CD4-positive, alpha-beta T cell (primary cell): ENCODE measurements at places on chromosomes 13 and 19. TPM values are rescaled to one million over a fixed set of nuclear protein-coding genes. Genes with fewer than 3 reads are reported as not detected.

Gene RDH13
- 7.4 TPM for total RNA-seq

Gene SAMD1
- total RNA-seq, result 29.4 TPM

Gene SULT2A1
- not detected for total RNA-seq

Gene IRGC
- total RNA-seq, result not detected

Gene CEACAM3
- total RNA-seq, result not detected

Gene SH2D3A
- total RNA-seq, result 39.2 TPM

Gene SSC5D
- total RNA-seq, result 1.3 TPM

Gene DAZAP1
- total RNA-seq, result 133 TPM

Gene POSTN
- not detected for total RNA-seq

Gene PLPPR3
- total RNA-seq, result not detected

- DNase-seq, result no peak
Measured at GRCh38 chr13:32676242-32676641, 90.0 kb downstream of the PDS5B start.

- DNase-seq, result no peak
Measured at GRCh38 chr13:97749174-97749573, 204.3 kb upstream of the IPO5 start.

GRCh38 chr19:58037927-58038687 is 4.3 kb downstream of the ZSCAN1 start:
- DNase-seq, result no peak

DNA sequence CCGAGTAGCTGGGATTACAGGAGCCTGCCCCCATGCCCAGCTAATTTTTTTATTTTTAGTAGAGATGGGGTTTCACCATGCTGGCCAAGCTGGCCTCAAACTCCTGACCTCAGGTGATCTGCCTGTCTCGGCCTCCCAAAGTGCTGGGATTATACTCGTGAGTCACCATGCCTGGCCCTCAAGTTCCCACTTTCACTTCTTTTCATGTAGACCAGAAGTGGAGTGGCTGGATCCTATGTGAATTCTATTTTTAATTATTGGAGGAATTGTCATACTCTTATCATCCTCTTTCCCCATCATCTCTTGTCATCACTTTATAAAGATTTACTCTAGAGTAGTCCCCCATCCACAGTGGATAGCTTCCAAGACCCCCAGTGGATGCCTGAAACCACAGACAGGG is 12.8 kb upstream of the SIGLEC10 start:
- DNase-seq, result no peak

DNA sequence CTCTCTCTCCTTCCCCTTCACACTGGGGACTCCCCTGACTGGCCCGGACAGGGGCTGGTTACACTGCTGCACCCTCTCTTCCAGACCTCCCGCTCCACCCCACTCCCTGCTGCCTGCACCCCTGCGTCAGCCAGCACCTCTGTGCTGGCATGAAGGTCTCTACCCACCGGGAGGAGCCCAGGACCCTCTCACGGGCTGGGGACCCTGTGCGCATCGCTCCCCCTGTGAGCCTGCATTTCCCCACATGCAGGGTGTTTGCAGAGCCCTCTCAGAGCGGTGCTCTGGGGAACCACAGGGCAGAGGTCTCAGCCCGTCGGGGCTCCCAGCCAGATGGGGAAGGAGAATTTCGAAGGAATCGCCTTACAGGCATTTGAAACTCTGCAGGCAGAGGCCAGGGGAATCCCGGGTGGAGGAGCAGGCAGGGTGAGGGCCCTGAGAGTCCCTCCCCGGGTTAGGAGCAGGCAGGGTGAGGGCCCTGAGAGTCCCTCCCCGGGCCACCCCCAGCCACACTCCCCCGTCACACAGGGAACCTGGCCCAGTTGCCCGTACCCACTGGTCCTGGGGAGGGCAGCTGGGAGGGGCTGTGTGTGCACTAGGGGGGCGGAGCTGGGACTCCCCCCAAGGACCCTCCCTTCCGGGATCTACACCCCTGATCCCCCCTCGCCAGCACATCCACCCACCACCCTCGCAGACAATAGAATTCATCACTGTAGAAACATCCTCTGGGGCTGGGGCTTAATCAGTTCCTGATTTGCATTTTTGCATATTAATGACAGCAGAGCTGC is 16.3 kb upstream of the TCF3 start:
- no peak for DNase-seq

DNA sequence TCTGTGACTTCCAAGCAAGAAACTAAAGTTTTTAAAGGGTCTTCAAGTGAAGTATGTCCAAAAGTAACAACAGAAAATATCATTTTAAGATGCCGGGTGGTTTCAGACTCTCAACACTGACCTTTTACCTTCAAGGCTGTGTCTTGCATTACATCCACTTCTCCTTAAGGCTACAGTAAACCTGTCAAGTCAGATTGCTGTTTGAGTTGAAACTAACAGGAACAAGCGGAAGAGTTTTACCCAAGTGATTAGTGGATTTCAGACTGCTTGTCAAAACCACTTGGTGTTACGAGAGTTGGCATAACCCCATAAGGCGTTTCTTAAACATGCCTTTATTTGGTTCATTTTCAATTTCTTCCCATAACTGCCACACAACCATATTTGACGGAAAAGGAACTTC is 283.1 kb downstream of the DCT start:
- no peak for DNase-seq

DNA sequence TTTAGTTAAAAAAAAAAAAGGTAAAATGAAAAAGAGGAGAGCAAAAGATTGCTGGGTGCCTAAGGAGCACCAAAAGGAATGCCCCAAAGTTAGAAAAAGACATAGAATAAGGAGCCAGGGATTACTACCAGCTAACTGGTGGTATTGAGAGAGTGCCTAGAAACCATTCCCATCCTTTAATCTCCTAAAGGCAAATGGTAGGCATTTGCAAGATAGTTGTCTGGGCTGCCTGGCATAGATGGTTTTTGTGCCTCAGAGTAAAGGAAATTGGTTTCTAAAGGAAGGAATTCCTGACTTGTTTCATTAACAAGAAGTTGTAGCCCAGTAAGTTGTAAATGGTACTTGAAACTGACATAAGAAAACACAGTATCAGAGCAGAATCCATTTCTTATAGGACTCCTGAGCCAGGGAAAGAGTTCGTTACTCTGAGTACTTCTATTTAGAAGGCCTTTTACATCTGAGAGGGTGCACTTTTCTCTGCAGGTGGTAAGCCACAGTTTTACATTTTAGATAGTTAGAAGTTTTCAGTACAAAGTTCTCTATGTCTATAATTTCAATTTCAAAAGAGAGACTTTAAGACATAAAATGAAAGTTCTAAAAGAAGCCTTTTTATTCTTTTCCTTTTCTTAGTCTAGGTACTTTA is 92.6 kb downstream of the OLFM4 start:
- no peak for DNase-seq

DNA sequence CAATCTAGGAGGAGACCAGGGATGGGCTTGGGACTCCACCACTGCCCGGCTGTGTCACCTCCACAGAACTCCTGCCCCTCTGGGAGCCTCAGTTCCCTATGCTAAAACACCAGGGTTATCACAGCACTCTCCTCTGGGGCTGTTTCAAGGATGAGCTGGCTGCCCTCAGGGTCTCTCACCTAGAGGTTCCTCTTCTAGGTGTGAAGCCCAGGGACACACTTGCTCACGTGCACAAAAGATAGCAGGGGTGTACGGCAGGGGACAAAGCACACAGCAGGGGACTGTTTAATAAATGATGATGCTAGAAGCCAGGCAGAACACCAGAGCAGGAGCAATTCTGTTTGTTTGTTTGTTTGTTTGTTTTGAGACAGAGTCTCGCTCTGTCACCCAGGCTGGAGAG is 16.8 kb upstream of the LYPD3 start:
- no peak for DNase-seq

DNA sequence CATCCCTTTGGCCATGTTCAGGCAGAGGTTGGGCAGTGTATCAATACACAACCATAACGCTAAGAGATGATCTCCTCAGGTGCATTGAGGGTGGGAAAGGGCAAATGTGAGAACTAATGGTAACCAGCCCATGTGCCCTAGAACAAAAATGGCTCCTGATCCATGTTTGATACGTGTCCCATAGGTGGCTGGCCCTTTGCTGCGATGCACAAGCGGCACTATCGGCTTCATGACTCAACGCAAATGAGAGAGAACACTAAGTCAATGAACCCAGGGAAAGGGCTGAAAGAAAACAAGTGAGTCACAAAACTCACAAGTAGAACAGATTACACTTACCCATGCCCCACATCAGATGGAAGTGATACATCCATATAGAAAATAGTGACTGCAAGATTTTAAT is 201.7 kb downstream of the ABCC4 start:
- no peak for DNase-seq

GRCh38 chr19:39474139-39474620 is 6.5 kb upstream of the TIMM50 start:
- DNase-seq, result peak; percentile 83

GRCh38 chr19:28437390-28438346 is 775.3 kb downstream of the UQCRFS1 start:
- DNase-seq, result no peak

GRCh38 chr13:113093580-113094409 is 11.8 kb upstream of the F7 start:
- DNase-seq, result no peak

- DNase-seq, result no peak
Measured at GRCh38 chr13:41554180-41554579, 96.8 kb downstream of the RGCC start.

GRCh38 chr13:55577847-55578210 is 1562.9 kb upstream of the PRR20A start:
- no peak for DNase-seq

DNA sequence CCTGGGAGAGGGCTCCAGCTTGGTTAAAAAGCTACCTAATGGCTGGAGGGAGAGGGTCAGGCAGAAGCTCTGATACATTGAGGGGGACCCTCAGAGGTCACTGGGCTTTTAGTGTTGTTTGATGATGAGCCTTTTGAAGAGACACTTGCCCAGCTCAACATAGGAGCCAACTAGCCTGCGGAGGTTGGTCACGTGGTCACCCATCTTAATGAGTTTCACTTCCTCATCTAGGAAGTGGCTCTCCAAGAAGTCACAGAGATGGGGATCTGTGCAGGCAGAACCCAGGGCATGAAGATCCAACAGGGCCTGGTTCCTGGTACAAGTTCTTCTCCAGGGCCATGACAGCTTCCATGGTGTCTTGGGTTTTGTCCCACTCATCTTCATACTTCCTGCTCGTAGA is 33.4 kb downstream of the IPO5 start:
- no peak for DNase-seq

- DNase-seq, result no peak
Measured at GRCh38 chr19:27745978-27746542, 1466.9 kb downstream of the UQCRFS1 start.

DNA sequence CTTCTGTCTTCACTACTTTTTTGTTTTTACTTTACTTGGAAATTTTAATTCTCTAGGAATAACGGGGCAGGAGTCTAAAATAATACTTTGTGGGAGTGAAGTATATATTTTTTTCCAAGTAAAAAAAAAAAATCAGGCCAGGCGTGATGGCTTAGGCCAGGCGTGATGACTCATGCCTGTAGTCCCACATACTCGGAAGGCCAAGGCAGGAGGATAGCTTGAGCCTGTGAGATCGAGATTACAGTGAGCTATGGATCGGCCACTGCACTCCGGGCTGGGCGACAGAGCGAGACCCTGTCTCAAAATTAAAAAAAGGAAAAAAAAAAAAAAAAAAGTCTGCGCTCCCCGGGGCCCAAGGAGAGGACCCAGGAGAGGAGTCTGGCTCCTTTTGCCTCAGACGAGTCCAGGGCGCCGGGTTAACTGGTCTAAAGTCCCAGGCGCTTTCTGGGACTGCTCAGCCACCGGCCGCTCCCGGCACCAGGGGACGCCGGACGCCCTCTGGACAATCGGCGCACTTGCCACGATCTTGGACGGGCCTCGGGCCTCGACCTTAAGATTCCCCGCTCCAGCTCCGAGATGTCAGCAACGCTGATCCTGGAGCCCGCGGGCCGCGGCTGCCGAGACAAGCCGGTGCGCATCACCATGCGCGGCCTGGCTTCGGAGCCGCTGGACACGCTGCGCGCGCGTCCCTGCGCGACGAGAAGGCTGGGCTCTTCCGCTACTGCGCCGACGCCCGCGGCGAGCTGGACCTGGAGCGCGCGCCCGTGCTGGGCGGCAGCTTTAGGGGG is 2.7 kb upstream of the ZFP82 start:
- DNase-seq, result no peak
